ENCODE measurements at places on chromosomes 6 and 20. TPM values are rescaled to one million over a fixed set of nuclear protein-coding genes. Genes with fewer than 3 reads are reported as not detected.
A peak's percentile ranks its signal among the peaks of the same experiment; 100 is the strongest.

DNA sequence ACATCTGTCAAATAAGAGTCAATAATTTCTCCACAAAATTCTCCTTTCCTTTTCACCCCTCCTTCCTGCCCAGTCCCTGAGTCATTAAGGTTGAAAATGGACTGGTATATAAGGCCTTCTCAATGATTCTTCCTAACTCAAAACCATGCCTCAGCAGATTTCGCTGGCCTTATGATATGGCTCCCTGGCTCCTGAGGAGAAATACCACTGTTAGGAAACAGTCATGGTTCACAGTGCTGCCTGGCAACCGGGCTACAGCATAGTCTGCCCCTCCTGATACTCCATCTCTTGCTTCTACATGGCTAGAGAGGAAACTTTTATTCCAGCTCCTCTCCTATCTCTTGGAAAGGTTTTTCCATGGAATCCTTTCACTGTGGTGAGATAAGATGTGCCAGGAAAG is 4.7 kb downstream of the UBE2J1 start:
- DNase-seq, result no peak

DNA sequence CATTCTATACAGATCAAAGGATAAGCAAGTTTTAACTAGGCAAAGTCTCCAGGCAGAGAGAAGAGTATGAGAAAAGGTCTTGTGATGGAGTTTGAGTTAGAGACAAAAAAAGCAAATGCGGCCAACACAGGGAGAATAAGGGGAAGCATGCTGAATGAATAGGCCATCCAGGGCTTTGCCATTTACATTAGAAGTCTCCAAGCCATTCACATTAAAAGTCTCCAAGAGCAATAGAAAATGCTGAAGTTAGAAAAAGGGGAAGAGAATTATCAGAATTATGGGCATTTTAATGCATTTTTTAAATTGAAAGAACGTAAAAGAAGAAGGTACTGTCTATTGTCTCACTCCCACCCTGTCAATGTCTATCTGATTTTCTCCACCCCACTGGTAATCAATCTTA is 49.4 kb downstream of the PDSS2 start:
- DNase-seq, result no peak

Gene CST2
- not detected for total RNA-seq

Gene PPIL6
- total RNA-seq, result 14.5 TPM

DNA sequence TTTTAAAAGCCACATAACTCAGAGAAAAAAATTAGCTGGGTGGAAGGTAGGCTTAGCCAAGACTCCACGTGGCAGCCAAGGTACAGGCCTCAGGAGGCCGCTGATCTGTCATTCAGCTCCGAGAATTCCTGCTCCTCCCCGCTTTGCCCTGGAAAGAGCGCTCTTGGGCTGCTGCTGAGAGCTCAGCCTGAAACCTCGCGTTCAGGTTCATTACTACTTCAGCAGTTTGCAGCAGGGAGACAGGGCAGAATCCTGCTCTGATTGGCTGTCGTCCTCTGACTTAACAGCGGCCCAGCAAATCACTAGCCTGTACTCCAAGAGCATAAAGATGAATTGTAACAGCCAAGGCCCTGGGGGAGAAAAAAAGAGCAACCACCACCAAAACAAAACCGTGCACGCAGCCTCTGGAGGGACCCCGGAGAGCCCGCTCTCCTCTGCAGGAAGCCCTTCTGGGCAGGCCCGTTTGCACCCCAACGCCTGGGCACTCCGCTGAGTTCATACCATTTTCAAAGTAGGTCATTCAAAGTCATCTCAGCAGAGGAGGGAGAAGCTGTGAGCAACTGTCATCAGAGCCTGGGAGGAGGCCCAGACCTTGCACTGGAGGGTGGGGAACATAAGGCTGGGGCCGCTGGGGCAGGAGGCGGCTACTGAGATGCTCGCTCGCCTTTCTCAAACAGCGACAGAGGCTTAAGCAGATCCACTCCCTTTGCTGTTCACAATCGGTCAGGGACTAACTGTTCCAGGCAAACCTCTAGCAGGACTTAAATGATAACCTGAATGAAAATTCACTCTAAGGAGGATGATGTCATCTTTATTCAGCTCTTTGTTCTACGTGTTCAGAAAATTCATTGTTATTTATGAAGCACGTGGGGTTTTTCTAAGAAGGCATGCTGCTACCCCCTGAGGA is 42.3 kb upstream of the ATXN1 start:
- peak; percentile 91 for DNase-seq

DNA sequence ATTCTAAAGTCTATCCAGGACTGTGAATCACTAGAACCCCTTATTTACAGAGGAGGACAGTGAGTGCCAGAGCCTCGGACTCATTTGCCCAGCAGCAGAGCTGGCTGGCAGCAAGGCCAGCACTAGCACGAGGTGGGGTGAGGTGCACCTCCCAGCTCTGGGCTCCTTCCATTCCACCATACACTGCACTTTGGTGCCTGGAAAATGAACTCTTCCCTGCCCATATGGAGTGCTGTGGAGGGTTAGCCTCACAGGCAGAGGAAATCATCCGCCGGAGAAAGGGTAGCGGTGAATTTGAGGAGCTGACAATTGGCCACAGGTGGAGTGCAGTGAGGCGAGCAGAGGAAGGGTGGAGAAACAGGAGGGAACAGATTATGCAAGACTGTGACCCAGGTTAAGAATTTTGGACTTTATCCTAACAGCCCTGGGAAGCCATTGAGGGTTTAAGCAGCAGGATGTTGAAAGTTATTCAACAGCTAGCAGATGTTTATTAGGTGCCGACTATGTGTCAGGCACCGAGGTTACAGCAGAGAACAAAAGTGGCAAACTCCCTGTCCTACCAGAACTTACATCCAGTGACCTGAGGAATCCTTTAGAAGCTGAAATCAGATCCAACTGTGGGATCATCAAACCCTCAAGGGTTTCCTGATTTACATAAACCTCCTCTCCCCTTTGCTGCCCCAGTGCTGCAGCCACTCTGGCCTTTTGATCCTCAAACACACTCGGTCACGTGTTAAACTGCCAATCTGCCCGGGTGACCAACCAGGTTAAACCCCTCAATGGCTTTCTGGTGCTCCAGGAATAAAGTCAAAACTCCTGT is 6.2 kb downstream of the TRIM26 start:
- DNase-seq, result no peak

Gene ENPP1
- 1.6 TPM for total RNA-seq

GRCh38 chr6:158559895-158560835 is at the start of gene TMEM181:
Gene TMEM181 (plus strand): TSS chr6:158560091. CDS start chr6:158560225, 134 bp downstream.
- DNase-seq, result peak; percentile 79

Gene MYO6
- total RNA-seq, result 35.8 TPM

GRCh38 chr6:4964675-4965561 is 38.9 kb downstream of the RPP40 start:
- DNase-seq, result no peak

Gene BPIFB1
- 0.45 TPM for total RNA-seq

Gene GJA10
- total RNA-seq, result not detected

Gene BPI
- total RNA-seq, result 0.27 TPM

GRCh38 chr6:154410619-154411072 is 54.0 kb upstream of the IPCEF1 start:
- no peak for DNase-seq

DNA sequence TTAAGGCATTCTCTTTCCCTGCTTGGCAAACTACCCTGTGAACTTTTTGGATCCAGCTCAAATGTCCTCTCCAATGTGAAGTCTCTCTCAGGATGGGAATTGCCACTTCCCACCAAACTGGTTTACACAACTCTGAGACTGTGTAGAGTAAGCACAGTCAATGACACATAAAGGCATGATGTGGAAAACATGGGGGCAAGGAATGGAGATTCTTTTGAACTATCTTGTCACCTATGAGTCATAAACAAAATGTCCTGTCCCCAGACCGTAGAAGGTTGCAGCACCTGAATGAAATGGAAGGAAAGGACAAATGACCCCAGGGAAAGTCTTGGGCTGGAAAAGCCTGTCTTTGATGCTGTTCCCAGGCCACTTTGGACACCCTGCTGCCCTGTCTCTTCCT is 11.0 kb upstream of the KIF13A start:
- no peak for DNase-seq

DNA sequence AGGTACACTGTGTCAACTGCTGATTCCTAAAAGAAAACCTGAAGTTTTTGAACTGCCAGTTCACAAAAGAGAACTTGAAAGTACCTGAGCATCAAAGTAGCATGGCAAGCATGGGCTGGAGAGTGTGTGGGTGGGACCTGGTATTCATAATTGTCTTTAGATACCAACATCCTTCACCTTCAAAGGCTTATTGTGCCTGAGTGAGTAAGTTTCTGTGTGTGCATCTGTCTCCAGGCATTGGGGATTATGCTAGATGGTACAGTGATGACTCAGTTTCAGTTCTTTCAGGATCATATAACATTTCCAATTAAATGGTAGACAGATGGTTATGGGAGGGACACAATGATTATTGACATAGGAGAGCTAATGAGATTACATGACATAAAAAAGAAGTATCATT is 238.5 kb downstream of the ZFAND3 start:
- no peak for DNase-seq

GRCh38 chr6:85126485-85127167 is 323.3 kb upstream of the NT5E start:
- DNase-seq, result peak; percentile 1

Gene SLC16A10
- 12.1 TPM for total RNA-seq

DNA sequence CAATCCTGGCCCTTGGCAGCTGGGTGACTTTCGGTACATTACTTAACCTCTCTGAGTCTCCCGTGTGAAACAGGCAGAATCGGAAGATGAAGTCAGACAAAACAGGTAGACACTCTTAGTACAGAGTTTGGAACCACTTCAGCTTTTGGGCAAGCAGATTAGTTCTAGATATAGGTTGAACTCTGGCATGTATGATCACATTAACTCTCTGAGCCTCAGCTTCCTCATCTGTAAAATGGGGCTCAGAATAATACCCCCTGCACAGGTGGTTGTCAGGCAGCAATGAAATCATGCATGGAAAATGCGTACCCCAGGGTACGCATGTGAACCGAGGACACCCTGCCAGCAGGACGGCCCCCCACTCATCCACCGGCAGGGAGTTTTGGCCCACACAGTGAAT is 87.7 kb downstream of the KCNB1 start:
- DNase-seq, result no peak

Gene CPNE5
- total RNA-seq, result 6.9 TPM

- no peak for DNase-seq
Measured at GRCh38 chr20:63103402-63104311, 96.9 kb upstream of the BHLHE23 start.

Gene MLN
- total RNA-seq, result not detected

Gene HRH3
- 1.7 TPM for total RNA-seq

Gene C20orf144
- total RNA-seq, result not detected

- no peak for DNase-seq
Measured at GRCh38 chr6:24996269-24996836, 60.6 kb upstream of the RIPOR2 start.

Gene SAYSD1
- total RNA-seq, result 20.8 TPM

DNA sequence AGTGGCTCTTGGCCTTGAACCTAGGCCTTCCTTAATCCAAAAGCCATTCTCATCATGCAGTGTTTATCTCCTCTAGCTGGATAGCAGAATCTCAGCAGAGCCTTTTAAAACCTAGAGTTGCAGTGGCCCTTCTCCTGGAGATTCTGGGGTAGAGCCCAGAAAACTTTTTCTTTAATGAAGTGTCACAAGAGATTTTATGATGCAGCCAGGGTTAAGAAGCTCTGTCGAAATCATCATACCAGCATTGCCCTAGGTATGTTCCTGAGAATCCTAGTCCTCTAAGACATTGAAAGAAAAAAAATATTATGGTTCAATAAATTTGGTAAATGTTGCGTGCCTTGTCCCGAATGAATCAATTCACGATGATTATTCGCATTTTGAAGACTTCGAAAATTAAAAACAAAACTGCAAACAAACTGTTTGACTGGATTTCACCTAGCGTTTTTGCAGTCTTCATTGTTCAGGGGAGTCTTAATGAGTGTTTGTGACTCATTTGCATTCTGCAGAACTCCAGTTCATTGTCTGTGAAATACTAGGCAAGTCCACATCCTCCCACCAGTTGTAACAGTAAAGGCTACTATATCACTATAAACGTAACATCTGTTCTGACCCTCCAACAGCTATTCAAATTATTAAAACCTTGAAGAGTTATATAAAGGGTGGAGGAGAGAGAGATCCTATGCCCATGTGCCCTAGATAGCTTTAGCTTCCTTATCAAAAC is 198.6 kb downstream of the UST start:
- DNase-seq, result no peak

- DNase-seq, result no peak
Measured at GRCh38 chr20:3712279-3712873, at the start of gene SIGLEC1. Gene SIGLEC1 (minus strand): TSS chr20:3712600. CDS start chr20:3707128, 5,472 bp downstream.

GRCh38 chr20:3071610-3072529 is at the start of gene OXT:
Gene OXT (plus strand): TSS chr20:3071620. CDS start chr20:3071656, 36 bp downstream.
- no peak for DNase-seq

- peak; percentile 93 for DNase-seq
Measured at GRCh38 chr20:62971950-62972844, 19.7 kb downstream of the SLC17A9 start.

- DNase-seq, result no peak
Measured at GRCh38 chr6:27016689-27017088, 230.8 kb upstream of the PRSS16 start.

- DNase-seq, result no peak
Measured at GRCh38 chr6:134666125-134666524, 283.8 kb downstream of the ALDH8A1 start.

DNA sequence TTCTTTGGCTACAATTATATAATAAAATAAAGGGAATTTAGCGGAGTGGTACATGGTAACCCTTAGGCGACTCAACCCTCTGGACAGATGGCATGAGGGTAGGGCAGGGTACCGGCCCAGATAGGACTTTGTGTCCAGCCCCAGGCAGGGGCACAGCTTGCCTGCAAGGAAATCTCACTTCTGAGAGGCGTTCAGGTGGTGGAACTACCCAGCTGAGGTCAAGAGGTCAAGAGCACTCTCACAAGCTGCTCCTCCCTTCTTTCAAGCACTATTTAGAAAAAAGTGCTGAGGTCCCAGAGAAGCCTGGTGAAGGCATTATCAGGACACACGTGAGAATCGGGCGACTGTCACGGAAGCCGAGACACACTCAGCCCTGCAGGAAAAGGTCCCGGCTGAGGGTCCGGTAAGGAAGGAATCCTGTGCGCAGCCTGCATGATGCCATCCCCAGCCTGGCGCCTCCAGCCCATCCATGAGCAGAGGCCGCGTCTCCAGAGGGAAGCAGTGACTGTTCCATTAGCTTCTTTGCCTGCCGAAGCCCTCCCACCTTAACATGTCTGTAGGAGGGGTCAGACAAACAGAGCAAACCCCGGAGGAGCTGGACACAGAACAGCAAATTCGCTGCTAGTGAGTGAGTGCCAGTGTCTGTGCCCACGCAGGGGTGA is 54.8 kb downstream of the WDR27 start:
- no peak for DNase-seq

DNA sequence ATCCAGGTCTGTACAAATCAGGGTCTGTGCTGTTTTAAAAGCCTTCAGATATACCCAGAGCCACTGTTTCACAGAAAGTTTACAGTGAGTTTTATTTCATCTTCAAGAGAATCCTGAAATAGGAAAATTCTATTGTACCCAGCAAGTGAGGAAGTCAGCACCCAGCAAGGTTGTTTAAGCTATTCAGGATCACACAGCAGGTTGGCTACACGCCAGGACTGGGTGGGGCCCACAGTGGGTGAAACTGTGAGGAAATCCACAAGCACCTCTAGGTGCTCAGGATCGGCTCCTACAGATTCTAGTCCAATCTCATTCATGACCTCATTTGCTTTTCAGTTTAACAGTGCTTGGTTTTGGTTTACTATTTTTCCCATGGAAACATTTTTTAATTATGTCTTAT is 128.9 kb downstream of the SYNDIG1 start:
- DNase-seq, result no peak

- no peak for DNase-seq
Measured at GRCh38 chr20:62206388-62206775, 13.7 kb downstream of the HRH3 start.
